ENCODE measurements at places on chromosomes 2 and 18.

- ATAC-seq: no peak
These were observed 657.0 kb upstream of the SYT4 start for GRCh38 chr18:43934322-43934721.

- no peak for ATAC-seq
These were observed 383.6 kb downstream of the DSEL start for GRCh38 chr18:67132919-67133318.

DNA sequence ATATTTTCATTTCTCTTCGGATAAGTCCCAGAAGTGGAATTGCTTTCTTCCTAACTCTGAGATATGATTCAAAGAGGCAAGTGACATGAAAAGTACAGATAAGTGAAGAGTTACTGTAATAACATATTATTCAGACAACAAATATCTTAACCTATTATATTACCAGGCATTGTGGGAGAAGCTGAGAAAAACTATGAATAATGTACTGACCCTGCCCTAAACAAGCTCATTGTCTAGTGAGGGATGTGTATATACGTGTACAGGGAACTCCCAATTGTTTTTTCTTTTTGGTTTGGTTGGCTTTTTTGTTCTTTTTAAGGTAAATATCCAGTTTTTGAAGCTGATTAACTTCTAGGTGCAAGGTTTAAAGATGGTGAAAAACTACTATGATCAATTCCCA, 26.5 kb downstream of the NCKAP1 start:
- no peak for ATAC-seq

GRCh38 chr18:38572554-38573111, 1007.0 kb upstream of the CELF4 start:
- ATAC-seq: no peak

GRCh38 chr2:169999054-169999453, 171.8 kb downstream of the UBR3 start:
- ATAC-seq: no peak

DNA sequence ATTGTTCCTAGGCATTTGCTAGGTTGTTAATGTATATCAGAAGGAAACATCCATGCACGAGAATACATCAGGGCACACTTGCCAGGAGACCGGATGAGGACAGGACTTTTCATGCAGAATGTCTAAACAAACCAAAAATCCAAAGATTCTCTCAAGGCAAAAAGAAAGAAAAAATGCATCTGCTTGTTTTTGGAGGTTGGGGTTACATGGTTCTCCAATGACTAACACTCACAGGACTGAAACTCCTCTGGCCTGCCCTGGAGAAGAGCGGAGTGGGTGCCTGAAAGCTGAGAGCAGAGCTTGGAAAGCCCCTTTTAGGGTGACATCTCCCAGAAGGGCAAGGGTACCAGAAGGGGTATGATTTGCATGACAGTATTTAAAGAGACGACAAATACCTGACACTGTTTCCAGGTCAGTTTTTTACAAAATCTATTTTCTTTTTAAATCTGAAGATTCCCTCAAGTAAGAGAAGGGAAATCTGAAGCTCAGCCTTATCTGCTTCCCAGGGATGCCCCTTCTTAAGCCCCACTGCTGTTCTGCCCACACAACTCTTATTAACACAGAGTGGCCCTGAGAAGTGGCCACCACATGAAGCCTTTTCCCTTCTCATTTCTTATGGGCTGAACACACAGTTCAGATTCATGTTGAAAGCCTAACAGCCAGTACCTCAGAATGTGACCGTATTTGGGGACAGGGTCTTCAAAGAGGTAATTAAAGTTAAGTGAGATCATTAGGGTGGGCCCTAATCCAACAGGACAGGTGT, 216.4 kb downstream of the STK39 start:
- ATAC-seq: no peak

DNA sequence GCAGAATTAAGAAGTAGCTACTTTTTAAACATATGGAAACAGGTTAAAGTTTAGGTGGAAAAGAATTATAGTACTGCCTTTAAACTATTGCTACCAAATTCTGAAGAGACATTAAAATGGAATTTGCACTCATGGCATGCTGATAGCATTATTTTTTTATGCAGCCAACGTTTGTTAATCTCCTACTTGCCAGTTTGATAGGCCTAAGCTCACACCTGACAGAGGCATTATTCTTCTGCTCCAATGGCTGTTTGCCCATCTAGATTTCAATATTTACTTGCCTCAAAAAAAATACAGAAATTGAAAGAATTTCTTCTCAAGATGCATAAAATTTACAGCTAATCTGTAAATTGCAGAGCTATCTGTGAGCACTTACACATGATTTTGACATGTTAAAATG, 849.6 kb downstream of the CNTNAP5 start:
- no peak for ATAC-seq

- ATAC-seq: no peak
These were observed 79.6 kb downstream of the TEX51 start for GRCh38 chr2:126978333-126978732.

GRCh38 chr2:169131587-169132512, 62.5 kb downstream of the DHRS9 start:
- ATAC-seq: no peak

- ATAC-seq: no peak
These were observed 26.2 kb downstream of the R3HDM1 start for GRCh38 chr2:135557530-135557929.

DNA sequence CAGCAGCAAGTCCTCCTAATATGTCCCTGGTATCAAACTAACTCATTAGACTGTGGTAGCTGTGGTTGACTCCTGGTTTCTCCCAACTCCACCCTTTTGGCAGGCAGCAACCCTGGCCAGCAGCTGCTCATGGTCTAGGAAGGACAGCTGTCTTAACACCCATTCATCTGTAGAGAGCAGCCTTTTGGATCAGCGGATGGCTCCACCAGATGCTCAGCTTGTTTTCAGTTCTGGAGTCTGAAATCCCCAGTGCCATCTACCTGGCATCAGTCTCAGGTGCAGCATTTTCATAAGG, 100.5 kb downstream of the SPOPL start:
- no peak for ATAC-seq

- no peak for ATAC-seq
These were observed 16.6 kb downstream of the HJURP start for GRCh38 chr2:233837694-233838229.

DNA sequence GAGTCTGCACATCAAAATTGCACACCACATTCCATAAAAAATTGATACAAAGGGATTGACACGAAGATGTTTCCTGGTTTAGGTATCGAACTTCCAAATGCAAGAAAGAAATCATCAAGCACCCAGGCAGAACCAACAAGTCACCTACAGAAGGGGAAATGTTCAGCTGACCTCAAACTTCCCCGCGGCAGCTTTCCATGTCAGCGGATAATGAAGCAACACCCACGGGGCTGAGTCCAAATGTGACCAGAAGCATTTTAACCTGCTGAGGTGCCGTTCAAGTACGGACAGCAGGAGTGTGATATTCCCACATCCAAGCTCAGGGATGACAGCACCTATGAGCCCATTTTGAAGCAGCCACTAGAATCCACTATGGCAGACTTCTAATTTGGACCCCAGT, 124.9 kb downstream of the GALNT14 start:
- ATAC-seq: no peak

DNA sequence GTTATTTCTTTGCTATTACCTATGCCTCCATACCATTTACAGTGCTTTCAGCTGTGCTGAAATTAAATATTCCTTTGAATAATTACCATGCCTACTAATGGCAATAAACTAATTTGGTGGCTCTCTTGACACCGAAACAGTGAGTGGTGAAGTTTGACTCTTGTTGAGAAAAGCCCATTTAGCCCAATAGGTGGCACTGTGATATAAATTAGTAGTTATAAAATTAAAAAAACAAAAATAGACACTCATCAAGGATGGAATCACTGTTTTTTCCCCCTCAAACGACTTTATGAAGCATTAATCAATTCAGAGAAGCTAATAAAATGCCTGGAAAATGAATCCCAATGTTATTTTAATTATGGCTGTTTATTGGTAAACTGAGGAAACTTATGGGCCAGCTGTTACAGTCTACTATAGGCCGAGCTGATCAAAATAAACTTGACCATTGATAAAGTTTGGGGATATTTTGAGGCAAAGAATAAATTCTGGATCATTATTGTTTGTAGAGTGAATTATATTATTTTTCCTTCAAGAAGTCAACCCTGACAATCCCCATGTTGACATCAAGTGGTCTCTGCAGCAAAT, 339.6 kb downstream of the TRIB2 start:
- ATAC-seq: no peak

GRCh38 chr2:186498834-186499233, 12.8 kb downstream of the ZC3H15 start:
- ATAC-seq: no peak

DNA sequence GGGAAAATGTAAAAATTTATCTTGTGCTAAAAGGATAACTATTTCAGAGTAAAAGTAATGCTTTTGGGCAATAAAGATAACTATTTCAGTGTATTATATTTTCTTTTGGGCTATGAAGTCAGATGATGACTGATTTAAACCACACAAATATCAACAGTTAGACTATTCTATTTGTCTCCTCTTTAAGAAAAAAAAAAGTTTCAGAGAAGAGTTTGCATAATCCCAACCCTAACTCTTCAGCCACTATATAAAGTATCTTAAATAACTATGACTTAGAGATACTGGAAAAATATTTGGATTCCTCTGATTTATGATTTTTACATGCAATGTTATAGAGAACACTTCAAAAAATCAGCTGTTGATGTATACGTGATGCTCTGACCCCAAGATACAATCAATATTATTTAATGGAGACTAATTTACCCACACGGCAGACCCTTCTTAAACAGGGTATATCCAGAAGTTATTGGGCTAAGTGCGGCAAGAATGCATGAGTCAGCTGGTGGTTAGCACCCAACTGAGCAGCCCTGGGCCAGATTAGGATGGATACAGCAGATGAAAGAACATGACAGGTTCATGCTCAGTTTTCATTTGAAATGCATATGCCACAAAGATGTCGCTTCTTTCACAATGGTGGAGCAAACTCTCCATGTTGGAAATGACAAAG, 279.0 kb downstream of the AFF3 start:
- no peak for ATAC-seq

GRCh38 chr2:61949714-61950560, 44.5 kb downstream of the COMMD1 start:
- ATAC-seq: no peak

GRCh38 chr2:50489092-50489491, 542.8 kb downstream of the NRXN1 start:
- ATAC-seq: no peak

- no peak for ATAC-seq
These were observed 619.1 kb upstream of the DDX18 start for GRCh38 chr2:117195381-117195780.

GRCh38 chr18:58886864-58887612, 22.4 kb downstream of the ZNF532 start:
- ATAC-seq: peak; percentile 19

DNA sequence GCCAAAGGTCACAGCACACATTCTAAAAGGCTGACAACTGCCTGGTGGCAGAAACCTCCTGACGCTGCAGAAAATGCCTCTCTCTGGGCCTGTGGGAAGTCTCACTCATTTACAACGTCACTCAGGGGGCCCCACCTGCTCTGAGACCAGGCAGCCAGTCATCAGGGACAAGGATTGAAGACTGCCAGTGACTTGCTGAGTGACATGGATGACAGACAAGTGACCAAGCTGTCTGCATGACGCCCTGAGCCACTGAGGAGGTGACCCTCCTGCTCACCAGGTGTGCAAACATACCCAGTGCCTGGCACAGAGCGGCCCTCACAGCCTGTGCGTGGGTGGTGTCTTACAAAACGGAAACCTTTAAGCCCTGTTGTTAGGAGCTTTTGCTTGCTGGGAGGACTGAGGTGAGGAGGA, 392.4 kb downstream of the TNS1 start:
- ATAC-seq: no peak

- no peak for ATAC-seq
These were observed 4.9 kb upstream of the PHLPP1 start for GRCh38 chr18:62710417-62710816.

DNA sequence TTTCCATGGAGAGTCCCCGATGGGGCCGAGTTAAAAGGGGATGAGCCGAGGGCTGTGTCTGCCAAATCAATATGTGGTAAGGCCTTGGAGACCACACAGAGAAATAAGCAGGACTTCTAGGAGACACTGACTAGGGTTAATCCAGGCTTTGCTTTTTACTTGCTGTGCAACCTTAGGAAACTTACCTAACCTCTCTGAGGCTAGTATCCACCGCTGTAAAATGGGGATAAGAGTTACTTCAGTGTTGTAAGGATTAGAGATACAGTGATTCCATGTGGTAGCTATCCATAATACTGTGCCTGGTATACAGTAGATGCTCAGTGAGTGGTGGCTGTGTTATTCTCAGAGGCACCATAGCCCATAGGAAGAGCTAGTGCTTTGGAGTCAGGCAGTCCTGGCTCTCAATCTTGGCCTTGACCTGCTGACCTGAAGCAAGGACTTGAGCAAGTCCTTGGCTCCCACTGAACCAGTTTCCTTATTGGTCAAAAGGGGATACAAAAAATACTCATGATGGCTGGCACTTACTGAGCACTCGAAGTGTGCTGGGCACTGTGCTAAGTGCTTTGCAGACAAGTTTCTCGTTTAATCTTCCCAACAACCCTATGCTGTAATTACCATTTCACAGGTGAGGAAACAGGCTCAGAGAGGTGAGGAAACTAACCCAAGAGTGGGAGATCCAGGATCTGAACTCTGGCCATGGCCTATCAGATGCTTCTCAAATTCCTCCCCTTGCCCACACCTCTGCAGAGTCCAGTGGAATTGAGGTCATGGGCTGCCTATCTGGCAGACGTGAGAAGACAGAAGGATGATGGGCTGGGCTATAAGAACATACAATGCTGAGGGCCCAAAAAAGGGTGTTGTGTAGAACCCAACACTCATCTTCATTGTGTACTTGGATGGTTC, 12.0 kb upstream of the DES start:
- ATAC-seq: peak; percentile 0

DNA sequence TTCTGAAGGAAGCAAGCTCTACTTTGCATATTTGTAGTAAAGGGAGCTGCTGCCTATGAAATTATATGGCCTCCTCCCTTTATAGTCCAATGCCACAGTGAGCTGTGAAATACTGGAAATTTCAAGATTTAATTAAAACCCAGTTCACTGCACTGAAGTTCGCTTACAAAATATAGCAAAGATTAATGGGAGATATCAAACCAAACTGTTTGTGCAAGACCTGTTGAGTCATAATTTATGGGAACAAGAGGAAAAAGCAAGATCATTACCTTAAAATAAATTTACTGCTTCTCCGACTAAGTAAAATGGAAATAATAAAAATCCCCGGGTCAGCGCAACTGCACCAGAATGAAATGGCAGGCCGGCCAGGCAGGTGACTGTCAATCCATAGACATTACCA, 215.5 kb upstream of the RAB6C start:
- ATAC-seq: no peak

DNA sequence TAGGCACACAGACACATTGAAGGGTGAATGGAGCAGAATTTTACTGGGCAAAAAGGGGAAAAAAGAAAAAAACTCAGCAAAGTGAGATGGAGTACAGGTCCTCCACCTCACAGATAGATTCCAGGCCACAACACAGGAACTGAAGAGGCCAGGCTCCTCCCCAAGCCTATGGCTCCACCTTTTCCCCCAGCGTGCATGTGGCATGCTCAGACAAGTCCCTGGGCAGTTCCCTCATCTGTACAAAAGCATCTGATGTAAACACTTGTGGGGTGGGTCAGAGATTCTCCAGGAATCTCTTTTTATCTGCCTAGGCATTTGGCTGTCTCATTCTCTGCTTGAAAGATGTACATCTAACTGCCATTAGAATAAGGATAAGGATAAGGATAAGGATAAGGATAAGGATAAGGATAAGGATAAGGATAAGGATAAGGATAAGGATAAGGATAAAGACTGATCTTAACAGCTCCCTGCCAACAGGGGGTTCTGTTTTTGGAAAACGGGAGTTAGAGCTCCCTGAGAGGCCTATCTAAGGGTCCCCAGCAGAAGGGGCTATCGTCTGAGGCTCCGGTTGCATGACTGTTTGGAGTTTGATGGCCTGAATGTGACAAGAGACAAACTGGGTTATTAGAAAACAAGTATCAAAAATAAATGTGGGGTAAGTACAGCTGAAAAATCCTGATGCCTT, 17.2 kb upstream of the ASXL3 start:
- ATAC-seq: no peak
